Cardiac septum (tissue), 1 donor: ENCODE measurements at places on chromosomes 1 and 21. TPM values are rescaled to one million over a fixed set of nuclear protein-coding genes. Genes with fewer than 3 reads are reported as not detected.

DNA sequence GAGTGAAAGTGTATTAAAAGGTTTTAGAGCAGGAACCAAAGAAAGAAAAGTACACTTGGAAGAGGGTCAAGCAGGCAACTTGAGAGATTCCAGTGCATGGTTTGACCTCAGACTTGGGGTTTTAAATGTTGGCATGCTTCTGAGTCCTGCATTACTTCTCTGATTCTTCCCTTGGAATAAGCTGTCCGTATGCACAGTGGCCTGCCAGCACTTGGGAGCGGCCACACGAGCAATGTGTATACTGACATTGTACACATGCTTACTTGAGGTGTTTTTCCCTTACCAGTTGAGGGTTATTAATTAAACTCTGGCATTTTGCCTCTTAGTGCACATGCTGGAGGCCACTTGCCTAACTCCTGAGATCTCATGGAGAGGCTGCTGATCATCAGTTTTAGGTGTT is 786.6 kb upstream of the RGS18 start:
- DNase-seq, result no peak

- DNase-seq, result no peak
Observed at GRCh38 chr1:27448982-27449381, 41.0 kb downstream of the WASF2 start.

DNA sequence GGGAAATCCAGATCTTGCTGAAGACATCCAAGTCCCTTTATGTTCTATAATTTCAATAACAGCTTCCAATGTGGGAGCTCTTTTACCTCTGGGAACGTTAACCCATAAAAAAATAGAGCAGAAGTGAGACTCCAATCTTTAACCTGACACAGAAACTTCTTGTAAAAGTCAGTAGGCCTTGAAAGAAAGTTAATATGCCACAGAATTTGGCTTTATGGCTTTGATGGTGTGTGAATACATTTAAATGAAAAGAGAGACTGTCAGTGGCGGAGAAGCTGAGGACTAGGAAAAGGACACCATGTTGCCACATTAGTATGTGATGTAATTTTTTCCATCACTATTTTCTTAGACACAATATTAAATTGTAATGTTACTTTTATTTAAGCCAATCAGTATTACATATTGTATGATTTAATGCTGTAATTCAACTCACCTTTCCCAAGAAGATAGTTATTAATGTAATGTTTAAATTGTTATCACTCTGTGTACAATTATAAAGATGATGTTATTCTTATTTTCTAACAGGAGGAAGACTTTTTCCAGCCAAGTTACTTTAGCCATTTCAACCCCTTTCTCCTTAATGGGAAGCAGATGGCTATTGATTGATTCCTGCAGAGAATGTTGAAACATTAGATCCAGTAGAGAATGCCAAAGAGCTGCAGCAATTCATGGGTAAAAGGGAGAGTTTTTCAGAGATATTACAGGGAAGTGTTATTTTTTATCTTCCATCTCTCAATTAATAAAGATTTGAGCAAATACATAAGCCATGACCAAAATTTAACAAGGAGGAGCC is 17.5 kb upstream of the CLDN8 start:
- no peak for DNase-seq

- DNase-seq, result no peak
Observed at GRCh38 chr21:44850208-44850800, 23.2 kb downstream of the PTTG1IP start.

GRCh38 chr21:25967181-25967900 is 203.2 kb downstream of the APP start:
- no peak for DNase-seq

DNA sequence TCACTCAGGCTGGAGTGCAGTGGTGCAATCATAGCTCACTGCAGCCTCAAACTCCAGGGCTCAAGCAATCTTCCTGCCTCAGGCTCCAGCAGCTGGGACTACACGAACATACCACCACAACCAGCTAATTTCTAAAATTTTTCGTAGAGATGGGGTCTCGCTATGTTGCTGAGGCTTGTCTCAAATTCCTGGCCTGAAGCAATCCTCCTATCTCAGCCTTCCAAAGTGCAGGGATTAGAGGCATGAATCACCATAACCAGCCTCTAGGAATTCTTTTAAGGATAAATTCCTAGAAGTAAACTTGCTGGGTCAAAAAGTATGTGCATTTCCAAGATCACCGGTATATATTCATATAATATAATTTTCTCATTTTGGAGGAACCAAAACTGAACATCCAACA is 17.6 kb upstream of the HUNK start:
- no peak for DNase-seq

GRCh38 chr1:226364514-226364899 is 43.4 kb downstream of the PARP1 start:
- DNase-seq, result peak; percentile 83

Gene ZNF684
- 11.0 TPM for total RNA-seq

Gene LRRC53
- not detected for total RNA-seq
